ENCODE measurements at places on chromosomes 2 and 18. TPM values are rescaled to one million over a fixed set of nuclear protein-coding genes. Genes with fewer than 3 reads are reported as not detected.

Gene NIFK
- 64.1 TPM for total RNA-seq

Gene CAMKMT
- 4.5 TPM for total RNA-seq

Gene MAP3K19
- total RNA-seq = not detected

Gene ALPP
- not detected for total RNA-seq

Gene PARD3B
- total RNA-seq = 5.8 TPM

Gene FLACC1
- total RNA-seq = 1.9 TPM

Gene ICOS
- not detected for total RNA-seq

Gene NAT8
- total RNA-seq = not detected

Gene CHMP1B
- total RNA-seq = 460 TPM

DNA sequence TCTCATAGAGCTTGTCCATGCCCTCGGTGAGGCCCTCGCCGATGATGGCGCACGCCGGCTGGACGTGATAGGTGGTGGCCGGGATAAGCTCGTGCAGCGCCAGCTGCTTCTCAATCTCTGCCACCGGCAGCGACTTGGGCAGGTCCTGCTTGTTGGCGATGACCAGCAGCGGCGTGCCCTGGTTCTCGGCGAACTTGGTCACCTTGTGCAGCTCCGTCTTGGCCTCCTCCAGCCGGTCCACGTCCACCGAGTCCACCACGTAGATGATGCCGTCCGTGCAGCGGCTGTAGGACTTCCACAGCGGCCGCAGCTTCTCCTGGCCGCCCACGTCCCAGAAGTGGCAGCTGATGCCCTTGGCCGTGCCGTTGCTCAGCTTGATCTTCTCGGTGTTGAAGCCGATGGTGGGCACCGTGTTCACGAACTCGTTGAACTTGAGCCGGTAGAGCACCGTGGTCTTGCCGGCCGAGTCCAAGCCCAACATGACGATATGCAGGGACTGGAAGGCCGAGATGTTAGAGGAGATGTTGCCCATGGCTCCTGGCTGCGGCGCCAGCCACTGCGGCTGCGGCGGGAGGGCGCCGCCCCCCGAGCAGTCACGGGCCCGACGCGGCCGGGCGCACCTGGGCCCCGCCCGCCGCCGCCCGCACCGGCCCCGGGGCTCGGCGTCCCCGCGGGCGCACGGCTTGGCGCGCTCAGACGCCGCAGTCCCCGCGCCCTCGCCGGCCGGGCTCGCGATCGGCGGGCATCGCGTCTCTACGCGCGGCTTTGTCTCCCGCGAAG is 636 bp downstream of the ARL4C start:
- H3K4me3 ChIP-seq = peak overlapping the region; percentile 68
- peaks cover 48% of the 10 kb centered on the region for H3K27me3 ChIP-seq
- peaks cover 6% of the 10 kb centered on the region for H3K4me1 ChIP-seq
- peak; percentile 59 for DNase-seq
- no peak overlapping the region for H3K27ac ChIP-seq

GRCh38 chr2:54763636-54764291 is 40.3 kb downstream of the EML6 start:
- no peak overlapping the region for H3K27ac ChIP-seq
- no peak for DNase-seq
- H3K27me3 ChIP-seq = no peaks in the 10 kb centered on the region
- no peak overlapping the region for H3K4me3 ChIP-seq
- no peaks in the 10 kb centered on the region for H3K36me3 ChIP-seq
- no peaks in the 10 kb centered on the region for H3K4me1 ChIP-seq

GRCh38 chr2:170525566-170525900 is 189.6 kb upstream of the SP5 start:
- H3K36me3 ChIP-seq = no peaks in the 10 kb centered on the region
- H3K27me3 ChIP-seq = no peaks in the 10 kb centered on the region
- DNase-seq = peak; percentile 79
- no peaks in the 10 kb centered on the region for H3K4me1 ChIP-seq
- H3K4me3 ChIP-seq = no peak overlapping the region
- no peak overlapping the region for H3K27ac ChIP-seq

- no peak overlapping the region for H3K27ac ChIP-seq
- H3K36me3 ChIP-seq = no peaks in the 10 kb centered on the region
- no peaks in the 10 kb centered on the region for H3K4me1 ChIP-seq
- no peaks in the 10 kb centered on the region for H3K27me3 ChIP-seq
- DNase-seq = no peak
These were observed 289.5 kb downstream of the SLC4A3 start for GRCh38 chr2:219916726-219917440.

- no peak for DNase-seq
- no peaks in the 10 kb centered on the region for H3K36me3 ChIP-seq
- H3K27me3 ChIP-seq = no peaks in the 10 kb centered on the region
- no peaks in the 10 kb centered on the region for H3K4me1 ChIP-seq
- H3K4me3 ChIP-seq = no peak overlapping the region
These were observed 320.6 kb upstream of the SALL3 start for GRCh38 chr18:78659057-78659456.

DNA sequence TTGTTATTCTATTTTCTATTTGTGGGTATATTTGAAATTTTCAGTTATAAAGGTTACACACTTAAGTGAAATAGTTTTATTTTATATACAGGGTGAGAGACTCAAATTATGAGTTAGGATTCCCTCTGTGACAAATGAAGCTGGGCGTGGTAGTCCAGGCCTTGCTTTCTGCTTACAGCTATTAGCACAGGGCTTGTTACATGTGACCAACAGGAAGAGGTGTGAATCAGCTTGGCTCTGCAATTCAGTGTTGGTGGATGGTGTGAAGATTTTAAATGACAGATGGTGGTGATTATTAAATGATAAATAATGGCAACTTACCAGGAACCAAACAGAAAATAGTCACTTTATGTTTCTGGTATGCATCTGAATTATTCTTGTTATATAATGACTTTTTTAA is 64.4 kb upstream of the NOSTRIN start:
- no peak overlapping the region for H3K27ac ChIP-seq
- DNase-seq = no peak
- H3K4me3 ChIP-seq = no peak overlapping the region
- H3K4me1 ChIP-seq = peaks cover 20% of the 10 kb centered on the region

DNA sequence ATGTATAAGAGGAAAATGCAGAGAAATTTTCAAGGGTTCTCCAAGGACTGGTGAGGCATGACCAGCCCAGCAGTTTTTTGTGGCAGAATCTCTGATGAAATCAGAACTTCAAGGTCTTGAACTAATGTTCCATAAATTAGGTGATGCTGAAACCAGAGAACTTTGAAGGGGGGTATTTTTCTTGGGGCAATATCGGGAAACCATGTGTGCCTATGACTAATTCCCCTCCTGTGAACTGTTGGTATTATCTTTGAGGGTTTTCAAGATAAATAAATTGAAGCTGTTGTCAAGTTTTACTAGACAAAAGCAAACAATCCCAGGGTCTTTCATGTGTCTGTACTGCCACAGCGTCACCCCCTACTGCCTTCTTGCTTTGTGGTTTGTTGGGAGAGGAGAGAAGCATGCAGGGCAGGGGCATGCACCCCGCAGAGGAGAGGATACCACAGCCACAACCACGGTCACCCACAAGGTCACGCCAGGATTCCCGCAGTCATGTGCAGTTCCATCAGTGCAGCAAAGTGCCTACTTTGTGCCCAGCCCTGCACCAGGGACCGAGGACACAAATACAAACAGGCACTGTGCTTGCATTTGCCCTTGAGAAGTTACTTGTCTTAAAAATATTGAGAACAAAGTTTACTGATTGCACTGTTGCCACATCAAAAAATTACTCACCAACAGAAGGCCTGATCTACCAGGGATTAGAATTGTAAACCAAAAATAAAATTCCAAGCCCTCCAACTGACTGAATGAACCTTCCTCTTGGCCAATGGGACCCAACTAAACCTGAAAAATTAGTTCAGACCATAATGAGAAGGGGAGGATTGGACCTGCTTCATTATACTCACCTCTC is 413.3 kb upstream of the TRIB2 start:
- no peaks in the 10 kb centered on the region for H3K27me3 ChIP-seq
- H3K4me1 ChIP-seq = no peaks in the 10 kb centered on the region
- H3K27ac ChIP-seq = no peak overlapping the region
- H3K36me3 ChIP-seq = no peaks in the 10 kb centered on the region
- H3K4me3 ChIP-seq = no peak overlapping the region
- no peak for DNase-seq

GRCh38 chr2:211347328-211347727 is 790.9 kb downstream of the CPS1 start:
- no peak overlapping the region for H3K4me3 ChIP-seq
- H3K27me3 ChIP-seq = no peaks in the 10 kb centered on the region
- H3K36me3 ChIP-seq = no peaks in the 10 kb centered on the region

- H3K4me3 ChIP-seq = no peak overlapping the region
- H3K27ac ChIP-seq = no peak overlapping the region
- no peak for DNase-seq
- no peaks in the 10 kb centered on the region for H3K4me1 ChIP-seq
- H3K36me3 ChIP-seq = no peaks in the 10 kb centered on the region
- H3K27me3 ChIP-seq = no peaks in the 10 kb centered on the region
These were observed 117.2 kb downstream of the RPIA start for GRCh38 chr2:88808652-88809051.

- no peak overlapping the region for H3K4me3 ChIP-seq
- no peaks in the 10 kb centered on the region for H3K36me3 ChIP-seq
- DNase-seq = no peak
- no peaks in the 10 kb centered on the region for H3K27me3 ChIP-seq
These were observed 71.6 kb downstream of the BCL2 start for GRCh38 chr18:63247926-63248325.

DNA sequence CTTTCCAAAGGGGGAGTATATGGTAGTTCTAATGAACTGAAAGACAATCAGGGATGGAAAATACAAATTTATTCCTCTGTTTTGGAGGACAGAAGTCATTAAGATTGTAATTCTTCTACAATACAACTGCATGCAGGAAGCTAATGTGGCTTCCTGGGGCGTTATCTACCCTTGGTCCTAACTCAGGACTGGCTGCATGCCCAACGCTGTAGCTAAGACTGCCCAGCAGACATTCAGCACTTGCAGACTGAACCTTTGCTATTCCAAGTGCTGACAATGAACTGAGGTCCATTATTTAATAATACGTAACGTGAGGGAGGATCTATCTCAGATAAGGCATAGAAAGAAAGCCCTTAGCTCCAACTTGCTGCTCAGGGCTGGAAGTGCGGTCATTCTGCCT is 53.2 kb downstream of the ZAP70 start:
- no peak overlapping the region for H3K4me3 ChIP-seq
- peaks cover 55% of the 10 kb centered on the region for H3K36me3 ChIP-seq
- H3K4me1 ChIP-seq = peaks cover 9% of the 10 kb centered on the region
- no peaks in the 10 kb centered on the region for H3K27me3 ChIP-seq
- H3K27ac ChIP-seq = peak overlapping the region; percentile 12

DNA sequence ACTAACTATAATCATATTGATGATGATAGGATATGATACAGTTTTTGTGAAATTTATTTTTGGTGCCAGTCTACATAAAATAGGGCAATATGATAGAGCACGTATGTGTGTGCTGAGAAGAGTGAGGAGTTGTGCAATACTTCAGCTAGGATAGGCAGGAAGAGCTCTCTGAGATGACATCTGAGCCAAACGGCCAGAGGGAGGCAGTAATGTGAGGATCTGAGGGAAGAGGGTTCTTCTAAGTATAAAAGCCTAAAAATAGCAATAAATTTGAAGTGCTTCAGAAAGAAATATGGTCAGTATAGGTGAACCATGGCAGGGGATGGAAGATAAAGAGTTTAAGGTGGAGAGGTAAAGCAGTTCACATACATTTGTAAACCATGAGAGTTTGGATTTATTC is 102.5 kb downstream of the OLA1 start:
- no peak overlapping the region for H3K4me3 ChIP-seq
- H3K27me3 ChIP-seq = no peaks in the 10 kb centered on the region
- no peaks in the 10 kb centered on the region for H3K4me1 ChIP-seq
- no peaks in the 10 kb centered on the region for H3K36me3 ChIP-seq
- DNase-seq = no peak
- no peak overlapping the region for H3K27ac ChIP-seq

- H3K4me1 ChIP-seq = peaks cover 11% of the 10 kb centered on the region
- no peak for DNase-seq
- no peaks in the 10 kb centered on the region for H3K27me3 ChIP-seq
These were observed 24.1 kb upstream of the SP3 start for GRCh38 chr2:173989160-173989883.

- H3K27ac ChIP-seq = no peak overlapping the region
- no peaks in the 10 kb centered on the region for H3K4me1 ChIP-seq
- H3K27me3 ChIP-seq = no peaks in the 10 kb centered on the region
- no peak for DNase-seq
- no peak overlapping the region for H3K4me3 ChIP-seq
- H3K36me3 ChIP-seq = no peaks in the 10 kb centered on the region
These were observed 720.5 kb downstream of the MBD2 start for GRCh38 chr18:53503914-53504441.

All from psoas muscle (tissue), 8 donors.